ENCODE measurements at places on chromosomes 3 and 15.

DNA sequence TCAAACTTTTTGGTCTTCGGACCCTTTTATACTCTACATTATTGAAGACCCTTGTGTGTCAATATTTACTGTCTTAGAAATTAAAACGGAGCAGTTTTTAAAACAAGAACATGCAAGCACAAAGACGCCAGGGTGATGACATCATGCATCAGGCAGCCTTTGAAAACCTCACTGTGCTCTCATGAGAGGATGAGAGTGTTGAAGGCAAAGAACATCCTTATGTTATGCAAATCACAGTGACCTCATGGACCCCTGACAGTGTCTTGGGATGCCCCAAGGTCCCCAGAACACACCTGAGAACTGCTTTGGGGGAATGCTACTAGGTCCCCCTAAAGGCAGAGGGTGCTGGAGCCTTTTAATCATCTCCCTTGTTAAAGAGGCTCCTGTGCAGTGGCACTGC lies 51.6 kb downstream of the CHDH start:
- DNase-seq, result no peak

DNA sequence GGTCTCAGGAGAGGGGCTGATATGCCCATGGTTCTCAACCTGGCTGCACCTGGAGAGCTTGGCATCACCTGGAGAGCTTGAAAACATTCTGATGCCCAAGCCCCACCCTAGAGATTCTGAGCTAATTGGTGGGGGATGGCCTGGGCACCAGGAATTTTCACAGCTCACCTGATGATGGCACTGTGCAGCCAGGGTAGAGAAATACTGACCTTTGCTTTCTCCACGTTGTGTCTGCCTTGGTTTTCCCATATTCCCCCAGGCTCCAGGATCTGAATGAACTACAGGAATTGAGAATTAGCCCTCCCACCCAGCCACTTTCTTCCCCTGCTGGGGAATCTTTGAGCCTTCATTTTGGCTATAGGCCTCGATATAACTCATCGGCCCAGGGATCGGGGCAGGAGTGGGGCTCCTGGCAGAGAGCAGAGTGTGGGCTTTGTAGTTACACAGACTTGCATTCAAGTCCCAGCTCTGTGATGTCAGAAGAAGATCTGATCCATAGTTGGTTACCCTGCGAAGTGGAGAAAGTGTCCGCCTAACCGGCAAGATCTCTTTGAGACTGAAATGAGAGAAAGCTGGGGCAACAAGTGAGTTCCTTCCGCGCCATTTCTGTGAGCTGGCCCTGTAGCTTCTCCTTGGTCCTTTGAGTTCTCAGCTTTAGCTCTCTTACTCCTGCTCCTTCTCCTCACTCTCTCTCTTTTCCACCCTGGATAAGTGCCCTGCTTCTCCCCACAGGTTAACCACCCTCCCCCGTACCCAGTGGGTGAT lies 33.1 kb upstream of the UBE2Q2 start:
- no peak for DNase-seq

DNA sequence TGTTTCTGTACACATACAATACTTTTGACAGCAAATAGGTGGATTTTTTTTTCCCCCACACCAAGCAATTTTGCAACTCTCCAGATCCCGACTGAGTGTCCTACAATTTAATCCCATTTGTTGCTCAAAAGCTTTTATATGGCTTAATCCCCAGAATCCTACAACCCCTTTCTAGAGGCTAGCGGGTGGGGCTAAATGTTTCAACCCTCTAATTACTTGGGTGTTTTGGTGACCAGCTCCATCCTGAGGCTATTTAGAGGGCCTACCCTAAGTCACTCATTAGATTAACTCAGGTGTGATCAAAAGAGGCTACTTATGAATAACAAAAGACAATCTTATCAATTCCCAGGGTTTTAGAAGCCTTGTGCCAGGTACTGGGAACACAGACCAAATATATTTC lies 21.0 kb upstream of the FBXL2 start:
- no peak for DNase-seq

- DNase-seq, result no peak
Measured at GRCh38 chr3:52633786-52634185, 51.9 kb downstream of the PBRM1 start.

DNA sequence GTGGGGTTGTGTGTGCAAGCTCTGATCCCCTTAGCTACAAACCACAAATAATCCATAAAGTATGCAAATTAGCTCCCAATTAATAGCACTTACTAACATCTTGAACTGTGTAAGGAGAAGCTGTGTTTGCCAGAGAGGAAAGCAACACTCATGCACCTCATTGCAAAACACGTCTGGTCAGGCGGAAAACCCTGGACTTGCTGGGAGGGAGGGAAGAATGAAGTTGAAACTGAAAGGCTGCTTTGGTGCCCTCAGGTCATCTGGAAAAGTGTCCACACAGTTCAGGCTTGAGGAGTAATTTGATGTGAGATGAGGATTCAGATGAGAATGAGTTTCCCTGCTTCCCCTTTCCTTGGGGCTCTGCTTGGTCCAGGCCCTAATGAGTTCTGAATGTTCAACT lies 185.5 kb upstream of the ANKRD28 start:
- DNase-seq, result no peak

DNA sequence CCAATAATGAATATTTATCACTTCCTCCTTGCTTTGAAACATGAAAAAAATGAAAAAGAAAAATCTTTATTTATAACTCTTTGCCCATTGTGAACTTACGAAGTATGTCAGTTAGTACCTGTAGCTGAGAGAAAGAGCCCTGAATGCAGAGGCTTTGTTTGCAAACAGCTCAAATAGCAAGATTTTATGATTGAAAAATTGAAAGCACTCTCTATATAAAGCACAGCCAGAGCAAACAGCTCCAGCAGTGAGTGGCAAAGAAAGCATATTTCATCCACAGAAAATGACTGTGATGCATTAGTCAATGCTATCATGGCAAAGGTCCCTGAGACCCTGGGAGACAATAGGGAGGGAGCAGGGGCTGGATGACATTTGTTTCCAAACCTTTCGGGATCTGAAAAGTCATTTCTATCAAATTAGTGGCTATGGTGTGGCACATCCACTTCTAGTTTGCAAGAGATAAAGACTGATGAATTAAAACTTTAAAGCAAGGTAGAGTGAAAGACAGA lies 576.1 kb downstream of the OTOL1 start:
- no peak for DNase-seq

GRCh38 chr3:137906985-137907649 lies 102.8 kb upstream of the CLDN18 start:
- no peak for DNase-seq

DNA sequence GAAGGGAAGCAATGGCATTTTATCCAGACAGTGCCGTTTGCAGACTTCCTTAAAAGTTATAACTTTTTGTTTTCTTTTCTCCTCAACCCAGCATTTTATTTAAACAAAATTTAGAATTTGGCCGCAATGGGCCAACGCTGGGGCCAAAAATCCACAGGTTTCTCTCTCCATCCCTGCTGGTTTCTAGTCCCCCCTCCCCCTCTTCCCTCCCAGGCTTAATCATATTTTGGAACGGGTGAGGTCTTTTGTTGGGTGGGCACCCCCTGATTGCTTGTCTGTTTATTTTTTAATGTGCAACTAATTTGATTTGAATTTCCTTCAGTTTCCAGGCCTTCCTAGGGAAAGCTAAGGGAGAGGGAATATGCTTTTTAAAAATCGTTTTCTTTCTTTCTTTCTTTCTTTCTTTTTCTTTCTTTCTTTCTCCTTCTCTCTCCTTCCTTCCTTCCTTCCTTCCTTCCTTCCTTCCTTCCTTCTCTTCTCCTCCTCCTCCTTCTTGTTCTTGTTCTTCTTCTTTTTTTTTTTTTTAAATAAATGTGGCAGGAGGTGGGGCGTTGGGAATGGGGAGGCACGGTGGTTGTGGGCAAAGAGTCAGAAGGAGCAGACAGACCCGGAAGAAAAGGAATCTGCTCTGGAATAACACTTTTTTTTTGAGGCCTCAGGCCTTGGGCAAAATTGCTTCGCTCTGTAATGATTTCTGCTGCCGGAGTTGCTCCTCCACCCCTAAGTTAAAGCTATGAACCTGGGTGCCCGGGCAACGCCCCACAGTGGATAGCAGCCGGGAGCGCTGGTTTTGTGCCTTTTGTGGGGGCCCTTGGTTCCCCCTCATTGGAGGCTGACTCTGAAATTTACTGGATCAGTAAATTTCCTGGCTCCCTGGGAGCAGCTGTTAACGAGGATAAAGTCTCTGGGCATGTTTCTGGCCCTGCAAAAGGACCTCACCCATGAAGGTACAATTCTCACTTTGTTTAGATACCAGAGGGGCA lies 1.9 kb downstream of the FNDC3B start:
- DNase-seq, result no peak

DNA sequence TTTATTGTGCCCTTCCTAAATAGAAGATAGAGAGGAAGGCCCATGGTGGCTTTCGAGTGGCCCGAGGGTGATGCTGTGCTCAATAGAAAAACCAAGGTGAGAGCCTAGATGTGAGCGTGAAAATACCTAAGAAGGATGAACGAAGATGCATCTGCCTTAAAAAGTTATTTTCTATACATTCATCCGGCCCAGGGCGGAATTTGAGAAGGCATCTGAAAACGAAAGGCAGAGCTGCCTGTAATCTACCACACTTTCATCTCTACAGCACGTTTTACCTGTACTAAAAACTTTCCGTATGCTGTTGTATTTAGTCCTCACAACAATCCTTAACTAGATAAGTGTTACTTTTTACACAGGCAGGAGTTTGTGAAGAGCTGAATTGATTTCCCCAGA lies 1.4 kb downstream of the DUT start:
- no peak for DNase-seq

GRCh38 chr3:53493963-53494791 lies at the start of gene CACNA1D:
Gene CACNA1D, plus strand, starts transcription at chr3:53494611. Its CDS starts 556 bp downstream, at chr3:53495167.
- DNase-seq, result no peak

GRCh38 chr3:73504239-73504638 lies 120.5 kb downstream of the PDZRN3 start:
- no peak for DNase-seq

GRCh38 chr15:58549785-58550074 lies 117.9 kb downstream of the LIPC start:
- DNase-seq, result no peak

DNA sequence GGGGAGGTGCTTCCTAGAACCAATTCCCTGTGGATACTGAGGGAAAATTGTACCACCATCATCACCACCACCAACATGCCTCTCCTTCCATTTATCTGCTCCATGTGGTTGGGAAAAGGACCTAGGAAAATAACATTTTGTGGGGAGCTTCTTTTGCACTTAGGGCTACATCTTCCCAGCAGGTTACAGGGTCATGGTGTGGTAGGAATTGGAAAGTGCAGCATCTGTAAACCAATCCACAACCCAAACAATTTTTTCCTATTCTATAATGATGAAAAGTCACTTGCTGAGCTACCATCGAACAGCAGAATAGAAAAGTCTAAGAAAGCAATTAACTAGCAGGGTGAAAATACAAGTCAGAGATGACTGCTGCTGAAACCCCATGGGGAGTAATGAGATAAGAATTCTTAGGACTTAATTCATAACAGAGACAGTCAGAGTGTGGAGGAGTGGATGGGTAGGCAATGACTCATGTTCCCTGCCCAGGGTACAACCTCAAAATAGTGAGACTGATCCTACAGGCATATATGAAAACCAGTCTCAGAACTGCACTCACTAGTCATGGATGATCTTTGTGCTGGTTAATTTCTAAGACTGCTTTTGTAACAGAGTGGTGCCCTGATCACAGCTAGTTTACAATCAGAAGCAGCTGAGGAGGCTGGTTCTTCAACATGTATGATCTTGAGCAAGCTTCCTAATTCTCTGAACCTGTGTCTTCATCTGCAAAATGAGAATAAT lies 38.1 kb upstream of the LEKR1 start:
- no peak for DNase-seq

- no peak for DNase-seq
Measured at GRCh38 chr3:13780432-13781176, 99.3 kb downstream of the WNT7A start.

- no peak for DNase-seq
Measured at GRCh38 chr3:15585111-15585845, 16.1 kb downstream of the HACL1 start.

GRCh38 chr3:172089250-172089649 lies 49.9 kb downstream of the FNDC3B start:
- DNase-seq, result no peak

DNA sequence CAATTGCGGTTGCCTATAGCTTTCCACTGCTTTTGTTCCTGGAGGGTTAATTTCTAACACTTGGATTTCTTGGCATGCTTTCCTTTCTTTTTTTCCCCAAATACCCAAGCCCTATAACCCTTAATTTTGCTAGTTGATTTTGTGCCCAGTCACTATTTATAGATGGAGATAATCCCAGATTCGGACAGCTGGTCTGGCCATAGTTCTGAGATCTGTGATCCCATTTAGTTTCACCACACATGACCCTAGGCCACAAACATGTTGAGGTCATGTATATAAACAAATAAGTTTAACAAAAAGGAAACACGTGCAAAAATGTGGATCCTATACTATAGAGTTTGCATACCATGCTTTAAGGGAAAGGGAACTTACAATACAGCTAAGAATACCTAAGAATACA lies 111.4 kb downstream of the ZMAT3 start:
- no peak for DNase-seq

DNA sequence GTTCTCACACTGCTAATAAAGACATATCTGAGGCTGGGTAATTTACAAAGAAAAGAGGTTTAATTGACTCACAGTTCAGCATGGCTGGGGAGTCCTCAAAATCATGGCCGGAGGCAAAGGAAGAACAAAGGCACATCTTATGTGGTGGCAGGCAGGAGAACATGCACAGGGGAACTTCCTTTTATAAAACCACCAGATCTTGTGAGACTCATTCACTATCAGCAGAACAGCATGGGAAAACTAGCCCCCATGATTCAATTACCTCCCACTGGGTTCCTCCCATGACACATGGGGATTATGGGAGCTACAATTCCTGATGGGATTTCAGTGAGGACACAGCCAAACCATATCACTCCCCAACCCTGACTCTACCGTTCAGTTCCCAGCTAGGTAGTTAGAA lies 59.7 kb upstream of the MINAR1 start:
- DNase-seq, result no peak

All from cortex of kidney (tissue), 1 donor.